ENCODE measurements at places on chromosomes 13 and 19. TPM values are rescaled to one million over a fixed set of nuclear protein-coding genes. Genes with fewer than 3 reads are reported as not detected.

- DNase-seq: no peak
These were observed 79.4 kb downstream of the SCGB2B2 start for GRCh38 chr19:34597596-34597995.

DNA sequence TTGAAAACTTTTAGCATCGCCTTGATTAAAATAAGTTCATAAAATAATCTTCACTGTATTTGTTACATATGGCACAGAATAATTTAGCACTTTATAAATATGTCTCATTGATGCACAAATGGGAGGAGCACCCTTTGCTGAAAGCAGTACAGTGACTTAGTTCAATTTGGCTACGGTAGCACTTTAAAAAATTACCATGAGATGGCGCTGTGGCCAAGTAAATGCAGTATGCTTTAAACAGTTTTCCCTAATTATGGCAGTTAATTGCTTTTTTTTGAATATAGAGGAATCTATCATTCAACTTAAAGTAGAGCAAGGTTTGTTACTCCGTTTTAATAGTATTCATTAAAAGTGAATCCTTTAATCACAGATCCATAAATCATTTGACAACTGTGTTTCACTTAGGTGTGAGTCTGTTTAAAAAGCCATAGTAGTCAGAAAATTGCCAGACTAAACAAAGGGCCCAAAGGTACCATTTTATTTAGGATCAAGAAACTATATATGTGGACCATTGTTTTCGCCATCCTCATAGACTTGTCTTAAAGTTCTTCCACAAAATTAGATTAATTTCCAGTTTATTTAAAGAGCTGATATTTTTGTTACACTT, 34.7 kb upstream of the ESD start:
- peak; percentile 23 for DNase-seq

DNA sequence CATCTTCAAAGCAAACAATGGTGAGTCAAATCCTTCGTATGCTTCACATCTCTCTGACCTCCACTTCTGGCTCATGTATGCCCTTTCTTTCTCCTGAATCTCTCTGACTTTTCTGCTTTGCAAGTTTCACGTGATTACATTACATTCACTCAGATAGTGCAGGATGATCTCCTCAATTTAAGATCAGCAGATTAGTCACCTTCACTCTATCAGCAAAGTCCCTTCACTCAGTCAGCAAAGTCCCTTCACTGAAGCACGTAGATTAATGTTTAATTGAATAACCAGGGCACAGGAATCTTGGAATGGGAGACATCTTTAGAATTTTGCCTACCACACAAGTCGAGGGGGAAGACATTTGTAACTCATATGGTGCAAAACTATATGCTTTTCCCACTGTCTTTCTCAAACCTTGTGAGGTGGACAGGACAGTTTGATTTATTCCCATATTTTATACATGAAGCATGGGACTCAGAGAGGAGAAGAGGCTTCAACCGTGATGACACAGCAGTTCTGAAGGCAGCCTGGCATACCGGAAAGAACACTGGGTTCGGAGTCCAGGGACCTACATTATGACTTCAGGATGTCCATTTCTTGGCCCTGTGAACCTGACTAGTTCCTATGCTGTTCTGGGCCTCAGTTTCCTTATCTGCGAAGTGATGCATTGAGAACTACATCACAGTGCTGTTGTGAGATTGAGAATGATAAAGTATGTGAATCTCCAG, 23.3 kb downstream of the SIGLECL1 start:
- DNase-seq: no peak

DNA sequence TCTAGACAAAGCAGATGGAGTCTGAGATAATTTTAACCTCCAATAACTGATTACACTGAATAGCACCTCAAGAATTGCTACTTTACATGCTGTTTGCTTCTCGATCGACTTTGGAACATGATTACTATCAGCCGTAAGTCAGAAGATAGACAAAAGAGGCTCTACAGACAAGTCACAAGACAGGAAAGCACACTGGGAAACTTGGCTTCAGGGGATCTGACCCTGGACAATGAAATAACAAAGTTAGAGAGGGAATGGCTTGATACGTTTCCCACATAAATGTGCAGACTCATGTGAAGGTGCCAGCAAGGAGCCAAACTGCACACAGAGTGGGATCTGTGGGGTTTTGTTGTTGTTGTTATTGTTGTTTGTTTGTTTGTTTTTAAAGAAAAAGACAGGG, 28.5 kb downstream of the DCLK1 start:
- DNase-seq: no peak

DNA sequence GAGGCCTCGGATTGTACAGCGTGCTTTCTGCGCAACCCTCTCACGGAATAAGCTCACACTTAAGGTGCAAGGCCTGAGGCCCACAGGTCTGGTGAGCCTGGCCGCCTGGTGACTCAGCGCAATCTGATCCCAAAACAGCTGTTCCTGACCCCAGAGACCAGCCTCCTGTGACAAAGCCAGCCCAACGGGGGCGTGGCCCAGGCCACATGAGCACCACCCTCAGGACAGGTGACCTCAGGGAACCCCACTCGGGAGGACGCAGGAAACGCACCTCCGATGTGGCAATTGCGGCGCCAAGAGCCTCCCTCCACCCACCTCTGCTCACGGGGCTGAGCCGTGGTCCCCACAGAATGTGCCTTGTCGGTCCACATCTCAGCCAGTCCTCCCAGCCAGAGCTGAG, 26.4 kb downstream of the GRTP1 start:
- DNase-seq: no peak

- DNase-seq: no peak
These were observed 24.9 kb upstream of the TPM4 start for GRCh38 chr19:16051254-16052025.

GRCh38 chr13:30748717-30749116, 13.4 kb downstream of the ALOX5AP start:
- no peak for DNase-seq

DNA sequence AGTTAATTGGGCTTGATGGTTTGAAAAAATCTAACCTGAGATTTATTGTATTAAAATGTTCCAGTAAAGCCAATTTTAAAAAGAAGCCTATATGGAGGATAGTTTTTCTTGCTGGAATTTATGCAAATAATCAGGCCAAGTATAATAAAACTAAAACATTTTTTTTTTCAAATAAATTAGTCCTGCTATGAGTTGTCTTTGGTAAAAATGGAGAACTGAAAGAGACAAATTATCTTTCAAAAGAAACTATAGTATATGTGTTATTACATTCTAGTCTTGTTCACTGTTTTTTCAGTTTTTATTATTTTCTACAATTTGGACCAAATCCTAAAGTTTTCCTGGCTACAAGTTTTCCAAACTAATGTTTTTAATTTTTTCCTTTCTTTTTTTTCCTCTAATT, 468.9 kb downstream of the UQCRFS1 start:
- no peak for DNase-seq

GRCh38 chr19:45919678-45920077, 5.1 kb upstream of the NANOS2 start:
- DNase-seq: no peak

DNA sequence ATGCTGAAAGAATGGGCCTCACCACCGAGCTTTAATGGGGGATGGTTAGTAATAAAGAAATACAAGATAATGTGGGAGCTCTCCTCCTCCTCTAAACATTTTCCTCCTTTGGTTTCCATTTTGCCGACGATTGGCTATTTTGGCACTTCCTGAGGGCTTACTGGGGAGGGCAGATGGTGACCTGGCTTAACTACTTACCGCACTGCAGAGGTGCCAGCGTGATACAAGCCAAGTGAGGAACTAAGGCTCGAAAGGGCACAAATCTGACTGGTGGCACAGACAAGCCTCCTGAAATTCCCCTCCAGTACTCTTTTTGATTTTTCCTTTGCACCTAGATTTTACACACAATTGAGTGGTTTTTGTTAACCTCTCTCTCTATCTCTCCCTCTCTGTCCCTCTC, 53.3 kb upstream of the RAP2A start:
- no peak for DNase-seq

DNA sequence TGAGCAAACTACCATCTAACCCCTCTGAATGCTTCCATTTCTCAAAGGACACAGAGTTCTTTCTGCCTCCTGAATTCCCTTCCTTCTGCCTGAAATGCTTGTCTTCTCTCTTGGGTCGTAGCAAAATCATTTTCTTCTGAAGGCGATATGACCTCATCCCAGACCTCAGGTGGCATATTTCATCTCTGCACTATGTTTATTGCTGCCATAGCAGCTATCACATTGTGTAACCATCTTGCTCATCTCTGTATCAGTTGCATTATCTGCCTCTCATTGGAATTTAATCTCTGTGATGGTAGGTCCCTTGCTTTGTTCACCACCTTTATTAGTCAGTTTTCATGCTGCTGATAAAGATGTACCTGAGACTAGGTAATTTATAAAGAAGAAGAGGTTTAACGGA, 32.5 kb upstream of the RAP2A start:
- no peak for DNase-seq

DNA sequence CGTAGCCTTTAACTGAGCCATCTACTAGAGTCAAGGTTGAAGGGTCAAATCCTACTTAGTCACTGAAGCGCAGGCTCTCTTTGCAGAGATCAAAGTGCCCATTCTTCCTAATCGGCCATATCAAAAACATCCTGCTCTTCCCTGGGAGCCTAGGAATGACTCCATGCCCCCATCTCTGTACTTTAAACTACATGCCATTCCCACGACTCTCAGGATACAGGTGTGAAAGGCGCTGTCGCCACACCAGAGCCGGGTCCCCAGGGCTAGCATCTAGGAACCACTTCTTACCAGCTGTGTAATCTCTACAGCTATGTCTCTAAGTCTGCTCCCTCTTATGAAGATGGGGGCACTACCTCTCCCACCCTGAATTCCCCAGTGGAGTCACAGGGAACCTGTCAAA, 22.3 kb downstream of the IRS2 start:
- no peak for DNase-seq

DNA sequence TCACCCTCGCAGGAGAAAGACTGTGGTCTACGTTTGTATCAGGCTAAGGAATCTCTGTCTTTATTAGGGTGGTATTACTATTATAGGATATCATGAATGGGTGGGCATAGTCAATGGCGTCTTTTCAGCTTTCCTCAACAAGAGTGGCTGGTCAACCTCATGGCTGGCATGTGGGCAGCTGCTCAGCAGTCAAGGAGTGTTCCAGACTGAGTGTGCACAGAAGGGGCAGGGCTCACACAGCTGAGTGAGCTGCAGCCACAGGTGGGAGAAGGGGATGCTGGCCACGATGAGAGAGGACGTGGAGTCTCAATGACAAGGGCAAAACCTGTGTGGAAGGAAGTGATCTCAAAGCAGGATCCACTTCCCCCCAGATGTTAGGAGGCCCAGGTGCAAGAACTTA, 54.7 kb downstream of the SLC7A1 start:
- no peak for DNase-seq

- peak; percentile 78 for DNase-seq
These were observed 89.8 kb downstream of the ZNF557 start for GRCh38 chr19:7159105-7159933.

- peak; percentile 75 for DNase-seq
These were observed 1.1 kb downstream of the ARGLU1 start for GRCh38 chr13:106566641-106567473.

GRCh38 chr13:110486061-110486715, 75.3 kb downstream of the RAB20 start:
- DNase-seq: no peak

DNA sequence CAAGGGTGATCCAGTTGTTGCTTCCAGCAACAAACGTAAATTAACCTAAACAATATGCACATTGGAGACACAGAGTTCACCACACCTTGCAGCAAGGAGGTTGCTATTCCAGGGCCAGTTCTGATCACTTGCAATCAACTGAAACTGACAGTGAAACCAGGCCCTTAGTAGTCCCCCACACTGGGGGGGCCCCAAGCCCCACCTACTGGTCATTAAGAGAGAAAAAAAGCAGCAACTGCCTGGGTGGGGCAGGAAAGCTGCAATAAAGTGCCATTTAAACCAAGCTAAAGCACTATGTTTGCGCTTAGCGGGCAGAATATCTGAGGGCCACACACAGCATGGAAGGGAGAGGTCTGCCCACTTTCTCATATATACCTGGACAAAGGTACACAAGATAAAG, 51.5 kb downstream of the ATP7B start:
- no peak for DNase-seq

DNA sequence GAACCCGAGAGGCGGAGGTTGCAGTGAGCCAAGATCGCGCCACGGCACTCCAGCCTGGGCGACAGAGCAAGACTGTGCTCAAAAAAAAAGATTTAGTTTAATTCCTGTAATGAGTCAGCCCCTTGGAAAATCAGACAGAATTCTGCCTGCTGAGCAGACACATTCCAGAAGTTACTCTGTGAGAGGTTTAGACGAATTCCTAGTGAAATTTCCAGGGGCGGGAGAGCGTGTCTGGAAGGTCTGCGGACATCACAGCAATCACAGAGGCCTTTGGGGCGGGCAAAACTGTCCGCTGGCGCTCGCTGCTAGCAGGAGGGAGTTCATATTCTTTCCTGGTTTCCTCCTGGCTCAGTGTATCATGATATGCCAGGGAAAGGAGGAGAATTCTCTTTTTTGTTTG, 17.5 kb downstream of the MISP start:
- DNase-seq: peak; percentile 48

- peak; percentile 70 for DNase-seq
These were observed 47.6 kb downstream of the PTPRS start for GRCh38 chr19:5292822-5293611.

GRCh38 chr19:37114001-37114400, 35.8 kb downstream of the ZNF420 start:
- DNase-seq: no peak

DNA sequence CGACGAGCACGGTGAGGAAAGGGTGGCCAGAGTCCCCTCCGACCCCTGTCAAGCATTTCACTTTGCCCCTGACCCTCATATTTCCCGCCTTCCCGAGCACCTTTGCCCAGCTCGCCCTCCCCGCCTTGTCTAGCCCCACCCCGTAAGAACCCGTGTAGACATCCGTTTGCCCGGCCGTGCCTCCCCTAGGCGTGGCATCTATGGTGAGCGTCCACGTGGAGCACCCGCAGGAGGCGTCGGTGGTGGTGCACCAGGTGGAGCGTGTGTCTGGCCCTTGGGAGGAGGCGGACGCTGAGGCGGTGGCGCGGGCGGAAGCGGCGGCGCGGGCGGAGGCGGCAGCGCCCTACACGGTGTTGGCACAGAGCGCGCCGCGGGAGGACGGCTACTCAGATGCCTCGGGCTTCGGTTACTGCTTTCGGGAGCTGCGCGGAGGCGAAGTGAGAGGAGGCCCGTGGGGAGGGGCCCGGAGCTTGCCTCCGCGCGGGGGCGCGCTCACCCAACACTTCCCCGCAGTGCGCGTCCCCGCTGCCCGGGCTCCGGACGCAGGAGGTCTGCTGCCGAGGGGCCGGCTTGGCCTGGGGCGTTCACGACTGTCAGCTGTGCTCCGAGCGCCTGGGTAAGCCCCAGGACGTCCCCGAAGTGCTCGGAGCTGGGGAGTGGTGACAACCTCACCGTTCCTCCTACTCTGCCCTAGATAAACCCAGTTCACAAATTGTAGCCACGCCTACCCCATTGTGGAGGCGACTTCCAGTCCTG, 4.2 kb downstream of the LTBP4 start:
- DNase-seq: no peak

The NCAN gene
- polyA plus RNA-seq: 0.06 TPM

The CLEC17A gene
- not detected for polyA plus RNA-seq

The TRPM4 gene
- polyA plus RNA-seq: 49.4 TPM

The SYT5 gene
- polyA plus RNA-seq: 0.13 TPM

The PTPRH gene
- 0.27 TPM for polyA plus RNA-seq

The COMP gene
- polyA plus RNA-seq: 2.0 TPM

The TJP3 gene
- not detected for polyA plus RNA-seq

The MISP gene
- 0.21 TPM for polyA plus RNA-seq

All from hindlimb muscle (tissue), 1 donor.